ENCODE measurements at places on chromosomes 4 and X. TPM values are rescaled to one million over a fixed set of nuclear protein-coding genes. Genes with fewer than 3 reads are reported as not detected.
A peak's percentile ranks its signal among the peaks of the same experiment; 100 is the strongest.

GRCh38 chrX:134373736-134374135, 86.2 kb upstream of the HPRT1 start:
- DNase-seq: no peak
- peak overlapping the region; percentile 76 for H3K4me3 ChIP-seq
- peak overlapping the region; percentile 84 for H3K27ac ChIP-seq
- peaks cover 24% of the 10 kb centered on the region for H3K4me1 ChIP-seq
- no peaks in the 10 kb centered on the region for H3K27me3 ChIP-seq

The GIMD1 gene
- not detected for total RNA-seq

The DGAT2L6 gene
- not detected for total RNA-seq

DNA sequence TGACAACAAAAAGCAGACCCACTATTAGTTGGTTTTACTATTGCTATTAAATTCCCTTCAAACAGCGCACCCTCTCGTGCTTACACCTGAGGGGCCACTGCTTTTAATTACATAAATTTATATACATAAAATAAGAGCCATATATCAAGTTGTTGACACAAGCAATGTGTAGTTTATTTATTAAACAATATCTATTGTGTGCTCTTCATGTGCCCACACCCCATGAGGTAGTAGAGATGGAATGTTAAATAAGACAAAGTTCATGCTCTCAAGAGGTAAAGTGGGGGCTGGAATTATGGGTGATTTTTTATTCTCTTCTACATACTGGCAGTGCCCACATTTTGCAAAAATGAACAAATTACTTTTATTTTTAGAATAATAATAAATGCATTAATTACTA, 47.3 kb downstream of the KCNIP4 start:
- H3K27me3 ChIP-seq: no peaks in the 10 kb centered on the region
- no peaks in the 10 kb centered on the region for H3K4me1 ChIP-seq
- H3K27ac ChIP-seq: no peak overlapping the region
